ENCODE measurements at places on chromosomes 3 and 15. TPM values are rescaled to one million over a fixed set of nuclear protein-coding genes. Genes with fewer than 3 reads are reported as not detected.

TMEM202 gene
- not detected for total RNA-seq

ESYT3 gene
- 0.28 TPM for total RNA-seq

FMN1 gene
- total RNA-seq: 1.0 TPM

GABRB3 gene
- 0.71 TPM for total RNA-seq

SCAANT1 gene
- total RNA-seq: not detected

CCR4 gene
- under 0.01 TPM for total RNA-seq

GOLGA8G gene
- total RNA-seq: under 0.01 TPM

CIDEC gene
- total RNA-seq: 0.14 TPM

Measured in smooth muscle cell of bladder (primary cell).